HCT116 (cell line): ENCODE measurements at places on chromosomes 5 and 9.

DNA sequence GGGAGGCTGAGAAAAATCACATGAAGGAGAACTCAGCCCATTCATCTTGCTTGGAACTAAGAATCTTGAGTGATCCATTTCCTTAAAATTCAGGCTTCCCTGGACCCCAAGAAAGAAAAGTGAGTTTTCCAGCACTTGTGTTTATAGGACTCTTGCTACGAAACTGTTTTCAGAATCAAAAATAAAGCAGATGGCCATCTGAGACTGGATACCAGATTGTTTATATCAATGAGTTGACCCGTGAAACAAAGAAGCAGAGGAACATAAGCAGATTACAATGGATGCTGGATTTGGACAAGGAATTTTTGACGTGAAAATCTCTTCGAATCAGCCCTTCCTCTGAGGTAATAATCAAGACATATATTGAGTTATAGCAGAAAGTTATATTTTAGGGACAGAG is 223.2 kb downstream of the SYK start:
- DNase-seq = no peak

DNA sequence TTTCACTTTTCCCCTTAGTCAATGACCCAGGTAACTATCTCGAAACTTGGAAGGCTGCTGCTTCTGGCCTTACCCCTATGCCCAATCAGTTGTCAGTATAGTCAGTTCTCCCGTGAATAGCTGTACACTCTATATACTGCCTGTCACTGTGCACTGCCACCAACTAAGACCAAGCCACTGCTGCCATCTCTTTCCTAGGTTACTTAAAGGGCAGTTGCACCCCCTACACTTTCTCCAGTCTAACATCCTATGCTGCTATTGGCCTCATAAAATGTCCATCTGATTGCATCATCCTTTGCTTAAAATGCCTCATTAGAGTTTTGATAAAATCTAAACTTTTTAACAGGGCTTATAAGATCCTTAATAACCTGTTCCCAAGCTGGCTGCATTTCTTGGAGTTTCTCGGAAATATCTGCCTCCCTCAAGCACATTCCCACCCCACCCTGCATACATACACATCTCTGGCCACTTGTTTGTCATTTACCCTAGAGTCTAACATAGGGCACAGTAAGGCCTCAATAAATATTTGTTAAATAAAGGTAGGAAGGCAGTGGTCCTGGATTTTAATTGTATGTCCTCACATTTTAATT is 32.8 kb upstream of the TNFAIP8 start:
- no peak for DNase-seq

GRCh38 chr5:159777049-159777660 is 139.1 kb upstream of the ADRA1B start:
- DNase-seq = no peak

- no peak for DNase-seq
Measured at GRCh38 chr5:95072281-95072680, 212.6 kb downstream of the MCTP1 start.

DNA sequence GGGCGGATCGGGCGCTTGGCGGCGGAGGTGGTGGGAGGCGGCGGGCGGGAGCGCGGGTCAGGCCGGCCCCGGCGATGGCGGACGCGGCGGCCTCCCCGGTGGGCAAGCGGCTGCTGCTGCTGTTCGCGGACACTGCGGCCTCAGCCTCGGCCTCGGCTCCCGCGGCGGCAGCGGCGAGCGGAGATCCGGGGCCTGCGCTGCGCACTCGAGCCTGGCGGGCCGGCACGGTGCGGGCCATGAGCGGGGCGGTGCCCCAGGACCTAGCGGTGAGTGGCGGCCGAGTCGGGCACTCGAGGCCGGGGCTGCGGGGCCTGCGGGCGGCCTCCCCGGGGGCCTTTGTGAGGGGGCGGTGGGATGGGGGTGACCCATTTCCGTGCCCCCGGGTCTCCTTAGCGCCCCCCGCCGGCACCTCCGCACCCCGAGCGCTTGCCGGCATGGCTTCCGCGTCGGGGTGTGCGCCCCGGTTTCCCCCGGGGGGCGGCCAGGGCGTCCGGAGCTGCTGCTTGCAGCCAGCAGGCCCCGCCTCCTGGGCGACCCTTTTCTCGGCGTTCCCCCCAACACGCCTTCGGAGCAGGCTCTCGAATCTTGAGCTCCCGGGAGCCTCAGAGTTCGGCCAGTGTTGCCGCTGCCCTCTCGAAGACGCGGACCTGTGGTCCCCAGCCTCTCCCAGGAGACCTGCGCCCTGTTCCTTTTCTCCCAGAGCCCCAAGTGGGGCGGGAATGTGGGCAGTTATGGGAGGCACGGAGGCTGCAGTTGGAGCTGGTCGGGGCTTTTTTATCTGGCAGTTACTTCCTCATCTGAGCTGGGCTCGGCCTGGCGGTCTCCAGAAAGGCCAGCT is 456 bp downstream of the KDM3B start:
- no peak for DNase-seq

DNA sequence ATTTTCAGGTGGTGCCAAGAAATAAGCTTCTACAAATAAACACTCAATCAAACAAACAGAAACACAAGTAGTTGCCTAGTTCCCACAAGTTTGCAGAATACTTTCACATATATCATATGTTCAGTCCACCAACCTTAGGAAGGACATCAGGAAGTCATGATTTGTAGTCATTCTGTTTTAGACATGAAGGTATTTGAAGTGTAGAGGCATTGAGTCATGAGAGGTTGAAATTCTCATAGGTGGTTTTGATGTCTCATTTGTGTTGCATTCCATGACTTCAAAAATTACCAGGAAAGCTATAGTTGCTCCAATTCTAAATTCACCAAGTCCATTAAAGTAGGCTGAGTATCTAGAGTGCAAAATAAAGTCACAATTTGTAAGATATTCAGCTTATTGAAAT is 159.0 kb downstream of the KCTD16 start:
- no peak for DNase-seq

- no peak for DNase-seq
Measured at GRCh38 chr9:89684218-89684617, 79.4 kb downstream of the GADD45G start.

DNA sequence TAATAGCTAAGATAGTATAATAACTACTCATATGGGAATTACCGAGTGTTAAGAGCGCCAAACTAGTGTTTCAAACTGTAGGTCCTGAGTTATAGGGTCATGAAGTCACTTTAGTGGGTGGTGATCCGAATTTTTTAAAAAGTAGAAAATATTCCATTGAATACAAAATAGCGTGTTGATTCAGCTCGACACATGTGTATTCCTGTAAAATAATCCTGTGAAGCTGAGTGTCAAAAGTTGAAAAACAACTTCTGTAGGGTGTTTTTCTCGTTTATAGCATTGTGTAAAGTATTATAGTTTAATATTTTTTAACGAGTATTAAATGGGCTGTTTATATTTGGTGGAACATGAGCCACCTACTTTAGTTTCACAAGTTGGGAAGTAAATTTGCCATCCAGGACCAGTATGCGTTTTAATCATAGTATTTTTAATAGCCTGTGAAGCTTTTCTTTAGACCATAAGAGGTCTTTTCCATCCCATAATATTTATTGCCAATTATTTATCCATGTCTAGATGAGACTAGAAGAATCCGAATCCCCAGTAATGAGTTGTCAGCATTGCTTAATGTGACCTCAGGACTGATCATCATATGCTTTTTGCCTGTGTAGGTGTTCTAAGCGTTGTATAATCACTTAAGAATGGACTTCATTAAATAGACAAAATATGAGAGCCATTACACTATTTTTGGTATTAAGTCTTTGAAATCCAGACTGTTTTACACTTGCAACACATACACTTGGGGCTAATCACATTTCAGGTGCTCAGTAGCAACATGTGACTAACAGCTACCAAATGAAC is 84.1 kb downstream of the PTPDC1 start:
- no peak for DNase-seq

DNA sequence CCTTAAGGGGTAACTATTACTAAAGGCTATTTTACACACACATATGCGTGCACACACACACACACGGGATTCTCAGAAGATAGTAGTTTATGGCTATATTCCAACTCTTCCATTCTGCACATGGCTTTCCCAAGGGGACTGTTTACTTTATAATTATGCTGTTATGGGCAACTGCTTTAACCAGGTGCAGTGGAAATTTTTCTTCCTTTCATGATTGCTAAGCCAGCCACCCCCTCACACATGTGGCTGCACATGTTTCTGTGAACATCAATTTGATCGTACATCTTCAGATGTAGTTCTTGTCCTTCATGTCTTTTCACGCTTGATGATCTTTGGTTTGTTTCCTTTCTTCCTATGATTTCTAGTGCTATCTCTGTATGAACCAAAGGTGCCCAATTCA is 37.0 kb downstream of the MRPS30 start:
- no peak for DNase-seq
